ENCODE measurements at places on chromosomes 3 and 15. TPM values are rescaled to one million over a fixed set of nuclear protein-coding genes. Genes with fewer than 3 reads are reported as not detected.

The CHRM5 gene
- total RNA-seq: 6.8 TPM

The SNTN gene
- not detected for total RNA-seq

The FBXW12 gene
- not detected for total RNA-seq

The RUBCN gene
- total RNA-seq: 21.6 TPM

The ACTC1 gene
- 136 TPM for total RNA-seq

The FBXO40 gene
- total RNA-seq: 0.22 TPM

The TIGIT gene
- not detected for total RNA-seq

The CLRN1 gene
- 12.0 TPM for total RNA-seq

The DVL3 gene
- total RNA-seq: 66.6 TPM

The FOXB1 gene
- total RNA-seq: not detected

The FAM162A gene
- 15.4 TPM for total RNA-seq

The PLA2G4B gene
- 8.0 TPM for total RNA-seq

The TF gene
- total RNA-seq: 1,294 TPM

The TSPAN3 gene
- total RNA-seq: 543 TPM

The CACNA1D gene
- total RNA-seq: 25.9 TPM

The CTXND1 gene
- total RNA-seq: 0.88 TPM

The SCAMP2 gene
- 30.4 TPM for total RNA-seq

The FAM81A gene
- 4.2 TPM for total RNA-seq

The MST1R gene
- 1.8 TPM for total RNA-seq

The MRPS22 gene
- 65.1 TPM for total RNA-seq

The GPR15 gene
- total RNA-seq: not detected

The ACKR2 gene
- total RNA-seq: 1.1 TPM

The GABRR3 gene
- total RNA-seq: 25.8 TPM

The NANOGP8 gene
- not detected for total RNA-seq

The GPR149 gene
- 3.8 TPM for total RNA-seq

The C3orf85 gene
- total RNA-seq: not detected

The GATA2 gene
- total RNA-seq: 3.1 TPM

The WDR73 gene
- 41.0 TPM for total RNA-seq

The CCNB2 gene
- total RNA-seq: 21.2 TPM

The GOLGA8J gene
- total RNA-seq: 0.33 TPM

The IL17RD gene
- total RNA-seq: 32.2 TPM

The DGKG gene
- total RNA-seq: 4.0 TPM

The COL7A1 gene
- 21.8 TPM for total RNA-seq

The FBXL2 gene
- total RNA-seq: 30.1 TPM

The GAP43 gene
- 25.6 TPM for total RNA-seq

The IL5RA gene
- 0.44 TPM for total RNA-seq

The INKA1 gene
- 3.4 TPM for total RNA-seq

The MAP1A gene
- total RNA-seq: 26.2 TPM

The CYP1A2 gene
- total RNA-seq: not detected

The GRK7 gene
- 1.3 TPM for total RNA-seq

The LAMB2 gene
- 450 TPM for total RNA-seq
